ENCODE measurements at places on chromosomes 11 and 22.

DNA sequence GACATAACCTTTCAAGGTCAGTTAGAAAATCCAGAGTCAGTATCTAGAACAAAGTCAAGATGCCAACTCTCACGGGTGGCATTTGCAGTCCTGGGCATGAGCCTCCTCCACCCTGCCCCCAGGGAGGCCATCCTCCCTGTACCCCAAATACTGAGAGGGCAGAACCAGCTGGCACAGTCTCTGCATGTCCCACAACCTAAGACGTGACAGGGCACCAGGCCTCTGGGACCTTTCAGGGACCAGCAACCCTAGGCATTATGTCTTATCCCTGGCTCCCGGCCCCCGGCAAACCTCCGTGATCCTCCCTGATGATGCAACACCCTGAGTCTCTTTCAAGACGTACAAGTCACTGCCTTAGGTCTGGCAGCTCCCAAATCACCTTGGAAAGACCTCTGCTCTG, 2.0 kb downstream of the MB start:
- DNase-seq: no peak

DNA sequence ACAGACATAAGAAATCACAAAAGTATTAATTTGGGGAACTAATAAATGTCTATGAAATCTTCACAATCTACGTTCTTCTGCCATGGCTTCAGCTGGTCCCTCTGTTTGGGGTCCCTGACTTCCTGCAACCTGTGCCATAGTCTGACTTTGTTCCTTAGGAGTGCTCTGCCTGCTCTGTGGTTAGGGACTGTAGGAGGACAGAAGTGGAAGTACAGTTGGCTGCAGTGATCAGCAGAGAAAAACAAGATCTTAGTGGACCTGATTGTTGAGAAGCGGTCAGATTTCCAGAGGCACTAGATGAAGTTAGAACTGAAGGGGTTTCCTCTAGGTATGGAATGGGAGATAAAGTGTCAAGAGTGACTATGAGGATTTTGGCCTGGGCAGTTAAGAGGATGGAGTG, 80.6 kb downstream of the PPP6R3 start:
- no peak for DNase-seq

DNA sequence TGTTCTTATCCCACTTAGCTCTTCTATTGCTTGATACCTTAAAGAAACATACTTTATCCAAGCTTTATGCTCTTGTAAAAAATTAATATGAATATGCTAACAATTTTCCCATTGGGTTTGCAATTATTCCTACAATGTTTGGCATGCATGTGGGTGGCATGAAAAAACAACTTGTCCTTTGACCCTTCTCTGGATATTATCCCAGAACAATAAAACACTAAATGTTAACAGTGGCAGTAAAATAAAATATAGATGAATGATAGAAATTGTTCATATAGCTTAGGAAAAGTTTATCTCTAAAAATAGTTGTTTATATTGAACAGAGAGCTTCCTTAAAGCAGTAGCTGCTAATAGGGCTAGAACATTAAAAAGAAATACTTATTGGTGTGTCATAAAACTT, 860.5 kb upstream of the LRRC4C start:
- DNase-seq: no peak

DNA sequence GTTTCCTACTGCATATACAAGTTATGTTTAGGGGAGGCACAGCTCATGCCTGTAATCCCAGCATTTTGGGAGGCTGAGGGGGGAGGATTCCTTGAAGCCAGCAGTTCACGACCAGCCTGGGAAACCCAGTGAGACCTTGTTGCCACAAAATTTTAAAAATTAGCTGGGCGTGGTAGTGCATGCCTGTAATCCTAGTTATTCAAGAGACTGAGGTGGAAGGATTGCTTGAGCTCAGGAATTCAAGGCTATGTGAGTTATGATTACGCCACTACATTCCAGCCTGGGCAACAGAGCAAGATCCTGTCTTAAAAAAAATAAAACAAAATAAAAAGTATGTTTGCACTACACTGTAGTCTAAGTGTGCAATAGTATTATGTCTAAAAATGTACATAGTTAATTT, 108.8 kb upstream of the TEAD1 start:
- no peak for DNase-seq

GRCh38 chr11:66580803-66581202, 12.1 kb downstream of the CCDC87 start:
- DNase-seq: no peak

- DNase-seq: no peak
Observed at GRCh38 chr11:15213471-15214231, 98.9 kb downstream of the INSC start.

- no peak for DNase-seq
Observed at GRCh38 chr11:35454362-35454761, 35.0 kb upstream of the SLC1A2 start.

GRCh38 chr11:45857961-45858474, 10.7 kb downstream of the CRY2 start:
- DNase-seq: peak; percentile 51

DNA sequence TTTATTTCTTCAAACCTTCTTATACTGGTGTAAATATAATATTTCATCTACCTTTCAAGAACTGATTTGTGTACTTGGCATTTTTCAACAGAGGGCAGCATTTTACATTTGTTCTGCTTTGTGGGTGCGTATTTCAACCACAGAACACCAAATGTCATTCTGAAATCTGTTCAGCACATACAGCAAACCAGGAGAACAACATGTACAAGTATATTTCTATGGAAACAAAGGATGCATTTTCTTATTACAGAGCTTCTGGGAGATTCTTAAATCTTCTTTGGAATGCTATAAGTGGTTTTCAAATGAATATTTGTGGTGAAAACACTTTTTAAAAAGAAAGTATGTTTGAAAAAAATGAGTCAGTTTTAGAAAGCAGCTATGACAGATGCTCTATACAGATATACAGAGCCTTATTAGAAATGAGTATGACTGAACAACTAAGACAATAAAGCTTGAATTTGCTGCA, 946.0 kb downstream of the FAM181B start:
- DNase-seq: no peak

GRCh38 chr22:39515266-39516050, 4.9 kb upstream of the ATF4 start:
- DNase-seq: no peak

- DNase-seq: no peak
Observed at GRCh38 chr22:42433754-42434682, 1.8 kb upstream of the NFAM1 start.

GRCh38 chr11:124887667-124888013, 10.0 kb downstream of the ROBO4 start:
- DNase-seq: no peak

DNA sequence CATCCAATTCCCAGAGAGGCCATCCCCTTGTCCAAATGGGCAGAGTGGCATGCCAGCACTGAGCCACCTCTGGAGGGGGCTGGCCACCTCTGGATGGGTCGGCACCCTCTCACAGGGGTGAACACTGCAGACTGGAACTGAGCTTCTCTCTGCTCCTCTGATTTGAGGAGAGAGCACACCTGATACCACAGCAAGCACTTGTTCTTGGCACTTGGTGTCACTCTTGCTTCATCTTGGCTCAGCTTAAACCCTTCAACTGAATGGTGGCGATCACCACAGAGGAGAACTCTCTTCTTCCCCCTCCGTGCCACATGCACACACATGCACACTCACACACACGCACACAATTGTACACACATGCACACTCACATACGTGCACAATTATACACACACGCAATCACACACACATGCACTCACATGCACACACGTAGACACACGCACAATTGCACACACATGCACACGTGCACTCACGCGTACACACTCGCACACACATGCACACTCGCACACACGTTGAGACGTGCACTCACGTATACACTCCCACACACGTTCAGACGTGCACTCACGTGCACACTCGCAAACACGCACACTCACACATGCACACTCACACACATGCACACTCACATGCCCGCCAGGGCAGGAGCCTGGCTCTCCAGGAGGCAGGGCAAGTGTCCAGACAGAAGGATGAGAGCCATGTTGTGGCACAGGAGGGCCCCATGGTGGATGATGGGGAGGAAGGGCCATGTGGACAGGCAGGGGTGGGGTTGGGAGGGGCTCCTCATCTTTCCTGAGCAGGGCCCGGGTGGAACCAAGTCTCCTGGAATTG, 23.4 kb downstream of the OVOL1 start:
- DNase-seq: no peak

DNA sequence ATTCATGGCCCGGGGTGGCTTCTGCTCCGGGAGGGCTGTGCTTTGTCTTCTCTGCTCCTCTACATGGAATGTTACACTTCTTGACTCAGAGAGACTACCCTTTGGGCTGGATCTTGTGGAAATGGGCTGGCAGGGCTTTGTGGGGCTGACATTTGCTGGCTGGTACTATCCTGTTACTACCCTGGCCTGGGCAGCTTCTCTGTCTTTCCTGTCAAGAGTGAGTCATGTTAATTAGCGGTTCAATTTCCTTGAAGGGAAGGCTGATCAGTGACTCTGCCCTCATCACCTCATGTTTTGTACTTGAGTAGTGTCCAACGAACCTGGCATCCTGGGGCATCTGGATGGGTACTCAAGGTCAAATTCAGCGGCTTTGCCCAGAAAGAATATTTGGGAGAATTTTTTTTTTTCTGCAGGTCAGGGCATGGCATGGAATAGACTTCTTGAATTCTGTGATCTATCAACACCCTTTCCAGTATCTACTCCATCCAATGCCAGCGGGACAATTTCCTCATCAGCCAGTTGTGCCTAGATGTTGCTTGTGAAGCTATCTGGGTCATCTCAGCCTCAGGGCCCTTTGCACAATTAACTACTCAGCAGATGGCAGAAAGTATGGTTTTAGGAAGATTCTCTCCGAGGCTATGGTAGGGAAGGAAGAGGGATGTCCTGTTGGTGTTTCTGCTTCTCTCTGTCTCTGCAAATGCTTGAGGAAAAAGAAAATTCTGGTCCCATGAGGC, 140.5 kb upstream of the PLET1 start:
- no peak for DNase-seq

DNA sequence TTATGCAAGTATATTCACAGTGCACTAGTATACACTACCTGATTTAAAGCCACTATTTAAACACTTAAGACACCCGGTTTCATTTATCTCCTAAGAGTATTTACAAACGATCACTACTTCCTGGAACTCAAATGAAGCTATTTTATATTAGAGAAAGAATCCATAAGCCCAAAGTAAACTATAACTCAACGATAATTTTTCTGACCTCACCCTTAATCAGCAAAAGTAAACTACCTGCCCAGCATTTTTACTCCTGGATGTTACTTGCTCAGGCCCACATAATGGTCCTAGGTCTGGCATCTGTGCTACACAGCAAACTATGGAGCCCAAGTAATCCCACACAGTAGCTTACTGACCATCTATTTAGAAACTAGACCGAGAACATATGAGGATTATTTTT, 33.4 kb downstream of the TSG101 start:
- no peak for DNase-seq

DNA sequence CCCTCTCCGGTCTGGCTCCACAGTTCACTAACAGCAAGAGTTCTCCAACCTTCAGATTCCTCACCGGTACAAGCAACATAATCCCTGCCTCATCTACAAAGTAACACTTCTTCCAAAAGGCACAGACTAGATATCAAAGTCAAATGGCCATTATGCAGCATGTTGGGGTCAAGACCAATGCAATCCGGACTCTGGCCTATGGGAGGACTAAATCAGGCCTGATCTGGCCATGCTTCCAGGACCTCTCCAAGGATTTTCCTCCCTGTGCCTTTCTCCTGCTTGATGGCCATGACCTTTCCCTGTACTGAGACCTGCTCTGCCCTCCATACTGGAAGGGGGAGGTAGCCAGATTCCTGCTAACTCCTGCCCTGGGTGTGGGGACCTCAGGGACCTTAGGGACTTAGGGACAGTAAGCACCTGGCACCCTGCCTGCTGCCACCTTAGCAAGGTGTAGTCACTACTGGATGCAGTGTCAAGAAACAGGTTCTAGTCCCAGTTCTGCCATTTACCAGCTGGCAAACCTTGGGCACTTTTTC, 6.7 kb downstream of the TBC1D10A start:
- DNase-seq: peak; percentile 11

DNA sequence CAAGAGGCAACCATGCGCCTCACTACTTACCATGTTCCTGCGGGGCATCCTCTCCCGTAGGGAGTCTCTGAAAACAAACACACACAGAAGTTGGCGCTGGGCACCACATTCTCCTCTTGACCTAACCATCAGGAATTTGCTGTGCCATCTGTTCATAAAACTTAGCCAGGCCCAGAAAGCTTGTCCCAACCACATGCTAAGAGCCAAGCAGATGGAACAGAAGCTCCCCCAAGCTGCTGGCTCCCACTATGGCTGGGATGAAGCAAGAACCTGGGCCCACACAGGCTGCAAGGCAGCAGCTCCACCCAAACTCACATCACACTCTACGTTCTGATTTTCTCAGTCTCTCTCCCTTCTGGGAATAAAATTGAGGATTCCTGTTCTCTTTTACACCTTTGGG, 17.4 kb downstream of the HPS4 start:
- no peak for DNase-seq

All from left ventricle myocardium inferior (tissue), 1 donor.